ENCODE measurements at places on chromosomes 16 and 17.

DNA sequence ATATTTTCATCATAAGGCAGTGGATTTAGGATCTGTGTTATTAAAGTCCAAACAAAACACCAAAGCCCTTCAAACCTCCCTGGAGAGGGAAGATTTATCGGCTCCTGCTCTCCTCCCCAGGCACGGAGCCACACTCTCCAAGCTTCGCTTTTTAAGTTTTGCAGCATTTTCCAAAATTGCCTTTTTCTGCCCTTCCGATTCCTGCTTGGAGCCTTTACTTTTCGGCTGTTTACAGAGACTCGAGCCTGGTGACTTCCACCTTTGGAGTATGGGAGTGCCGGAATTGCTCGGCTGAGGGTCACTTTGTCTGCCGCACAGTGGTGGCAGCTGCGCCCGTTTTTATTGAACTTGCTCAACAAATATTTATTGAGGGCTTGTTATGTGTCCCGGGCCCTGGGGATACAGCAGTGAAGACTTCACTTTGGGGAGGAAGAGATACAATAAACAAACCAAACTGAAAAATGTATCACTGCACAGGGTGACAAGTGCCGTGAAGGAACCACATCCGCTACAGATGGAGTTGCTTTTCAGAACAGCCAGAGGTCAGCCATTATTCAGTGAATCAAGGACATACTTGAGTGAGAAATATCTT is 185.5 kb downstream of the NTN1 start:
- DNase-seq: no peak

DNA sequence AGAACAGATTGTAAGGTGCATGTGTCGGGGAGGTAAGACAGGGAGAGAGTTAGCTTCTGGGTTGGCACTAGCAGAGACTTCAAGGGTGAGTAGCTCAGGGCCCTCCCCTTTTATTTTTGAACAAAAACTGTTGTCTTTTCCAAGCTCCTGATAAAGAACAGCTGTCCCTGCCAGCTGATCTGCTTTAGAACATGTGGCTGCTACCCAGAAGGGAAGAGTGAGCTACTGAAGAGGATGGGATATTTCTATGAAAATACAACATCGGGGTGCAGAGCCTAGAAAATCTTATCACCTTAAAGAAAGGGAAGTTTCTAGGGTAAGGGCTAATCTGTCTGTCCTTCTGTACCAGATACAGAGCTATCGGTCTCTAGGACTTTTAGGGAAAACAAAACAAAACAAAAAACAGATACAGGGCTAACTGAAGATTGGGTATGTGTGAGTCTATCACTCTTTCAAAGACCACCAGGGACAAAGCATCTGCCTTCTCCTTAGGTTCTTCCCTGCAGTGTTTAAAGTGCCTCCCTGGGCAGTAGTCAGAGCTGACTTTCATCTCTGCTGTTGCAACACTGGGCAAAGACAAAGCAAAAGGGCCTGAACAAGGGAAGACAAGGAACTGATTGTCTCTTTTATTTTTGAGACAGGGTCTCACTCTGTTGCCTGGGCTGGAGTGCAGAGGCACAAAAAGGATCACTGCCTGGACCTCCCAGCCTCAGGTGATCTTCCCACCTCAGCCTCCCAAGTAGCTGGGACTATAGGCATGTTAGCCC is 5.0 kb upstream of the DHRS13 start:
- DNase-seq: no peak

- DNase-seq: no peak
Observed at GRCh38 chr17:30801671-30802070, 22.8 kb downstream of the CRLF3 start.

- no peak for DNase-seq
Observed at GRCh38 chr16:1936945-1937479, 6.0 kb downstream of the MSRB1 start.

- no peak for DNase-seq
Observed at GRCh38 chr16:25416002-25416401, 158.4 kb upstream of the ZKSCAN2 start.

- no peak for DNase-seq
Observed at GRCh38 chr16:72013389-72013788, 4.8 kb downstream of the DHODH start.

DNA sequence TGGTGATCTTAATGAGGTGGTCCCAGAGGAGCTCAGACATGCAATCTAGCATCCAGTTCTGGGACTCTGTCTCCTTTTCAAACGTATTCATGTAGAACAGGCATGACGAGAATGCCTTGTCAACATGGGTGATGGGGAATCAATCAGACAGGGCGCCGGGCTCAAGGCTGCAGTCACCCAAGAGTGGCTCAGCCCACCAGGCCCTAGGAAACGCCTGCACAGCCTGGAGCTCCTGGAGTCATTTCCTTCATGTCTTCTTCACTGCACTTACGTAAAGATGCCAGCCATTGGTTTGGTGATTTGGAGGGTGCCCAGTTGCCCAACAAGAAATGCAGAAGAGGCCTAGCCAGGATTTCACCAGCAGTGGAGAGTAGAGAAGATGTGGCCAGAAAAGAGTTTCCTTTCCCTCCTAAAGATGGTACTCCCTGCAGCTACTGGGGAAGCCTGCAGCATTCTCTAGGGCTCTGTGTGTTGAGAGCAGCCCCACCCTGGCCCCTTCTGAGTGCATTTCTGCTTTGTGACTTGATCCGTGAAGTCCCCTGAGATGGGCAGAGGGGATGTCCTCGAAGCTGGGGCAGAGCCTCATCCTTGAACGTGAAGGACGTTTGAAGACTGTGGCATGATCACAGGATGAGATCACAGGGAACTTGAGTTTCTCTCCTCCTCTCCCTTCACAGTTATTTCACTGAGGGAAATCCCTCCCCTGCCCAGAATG is 24.0 kb upstream of the STH start:
- DNase-seq: no peak

- DNase-seq: no peak
Observed at GRCh38 chr16:70454222-70455034, at the start of gene FCSK. Gene FCSK, plus strand, starts transcription at chr16:70454595. Its CDS starts 8,596 bp downstream, at chr16:70463191.

DNA sequence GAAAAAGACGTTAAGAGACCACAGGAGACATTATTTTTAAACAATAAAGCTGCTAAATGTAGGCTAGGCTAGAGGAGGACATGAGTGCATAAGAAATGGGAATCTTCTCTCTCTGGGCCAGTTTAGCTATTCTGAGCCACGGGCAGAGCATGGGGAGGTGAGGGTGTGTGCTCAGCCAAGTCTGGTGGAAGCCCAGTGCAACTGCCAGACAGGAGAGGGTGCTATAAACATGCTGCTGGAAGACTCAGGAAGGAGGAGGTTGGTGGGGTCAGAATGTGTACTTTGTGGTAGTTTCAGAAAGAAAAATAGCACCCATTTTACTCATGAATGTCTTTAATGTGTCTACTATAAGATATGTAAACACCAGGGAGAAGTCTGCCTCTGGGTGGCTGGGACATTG is 5.9 kb upstream of the SDK2 start:
- DNase-seq: no peak

GRCh38 chr17:38418062-38418692 is 10.1 kb upstream of the ARHGAP23 start:
- DNase-seq: no peak

DNA sequence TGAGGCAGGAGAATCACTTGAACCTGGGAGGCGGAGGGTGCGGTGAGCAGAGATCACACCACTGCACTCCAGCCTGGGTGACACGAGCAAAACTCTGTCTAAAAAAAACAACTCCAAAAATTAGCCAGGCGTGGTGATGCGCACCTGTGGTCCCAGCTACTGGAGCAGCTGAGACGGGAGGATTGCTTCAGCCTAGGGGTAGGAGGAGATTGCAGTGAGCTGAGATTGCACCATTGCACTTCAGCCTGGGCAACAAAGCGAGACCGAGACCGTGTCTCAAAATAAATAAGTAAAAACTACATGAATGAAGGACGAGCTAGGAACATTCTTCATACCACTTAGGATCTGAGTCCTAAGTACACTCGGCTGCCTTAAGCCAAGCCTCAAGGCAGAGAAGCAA is 35.4 kb downstream of the CCDC57 start:
- no peak for DNase-seq

DNA sequence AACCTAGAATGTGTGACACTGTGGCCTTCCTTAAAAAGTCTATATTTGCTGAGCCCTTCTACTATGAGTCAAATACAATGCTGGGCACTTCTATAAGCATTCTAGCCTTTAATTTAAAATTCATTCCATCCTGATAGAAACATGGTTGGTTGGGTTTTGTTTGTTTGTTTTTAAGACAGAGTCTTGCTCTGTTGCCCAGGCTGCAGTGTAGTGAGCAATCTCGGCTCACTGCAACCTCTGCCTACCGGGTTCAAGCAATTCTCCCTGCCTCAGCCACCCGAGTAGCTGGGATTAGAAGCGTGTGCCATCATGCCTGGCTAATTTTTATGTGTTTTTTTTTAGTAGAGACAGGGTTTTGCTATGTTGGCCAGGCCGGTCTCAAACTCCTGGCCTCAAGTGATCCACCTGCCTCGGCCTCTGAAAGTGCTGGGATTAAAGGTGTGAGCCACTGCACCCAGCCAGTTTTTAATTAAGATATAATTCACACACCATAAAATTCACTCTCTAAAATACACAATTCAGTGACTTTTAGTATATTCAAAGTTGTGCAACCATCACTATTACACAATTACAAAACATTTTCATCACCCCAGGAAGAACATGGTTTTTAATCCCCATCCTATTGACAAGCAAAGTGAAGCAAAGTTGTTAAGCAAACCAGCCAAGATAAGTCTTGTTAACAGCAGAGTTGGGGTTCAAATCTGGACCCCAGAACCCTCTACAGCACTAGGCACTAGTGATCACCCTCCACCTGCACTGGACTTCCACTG is 42.8 kb downstream of the CMTM4 start:
- DNase-seq: no peak

DNA sequence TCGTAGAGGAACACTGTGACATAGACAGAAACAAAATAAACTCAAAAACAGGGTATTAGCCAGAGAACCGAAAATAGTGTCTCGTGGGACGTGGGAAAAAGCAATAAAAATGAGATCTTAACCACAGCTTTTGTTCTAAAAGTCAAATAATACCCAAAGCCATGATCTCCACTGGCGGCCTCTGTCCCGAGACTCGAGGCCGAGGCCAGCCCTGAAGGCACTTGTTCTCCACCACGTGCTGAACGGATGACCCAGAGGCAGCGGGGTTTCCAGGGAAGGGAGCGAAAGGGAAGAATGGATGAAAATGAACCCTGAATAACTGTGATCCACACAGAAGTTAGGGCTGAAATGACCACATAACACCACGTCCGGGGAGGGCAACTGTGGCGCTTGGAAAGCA is 84.8 kb upstream of the CREBBP start:
- no peak for DNase-seq

- no peak for DNase-seq
Observed at GRCh38 chr17:37111329-37111728, 162.6 kb downstream of the AATF start.

GRCh38 chr17:30975042-30975820 is 4.4 kb downstream of the RNF135 start:
- no peak for DNase-seq
